CD4-positive, alpha-beta T cell treated with Interleukin-2 at 100 ng/mL for 4 hours (primary cell): ENCODE measurements at places on chromosomes 1 and 21.

DNA sequence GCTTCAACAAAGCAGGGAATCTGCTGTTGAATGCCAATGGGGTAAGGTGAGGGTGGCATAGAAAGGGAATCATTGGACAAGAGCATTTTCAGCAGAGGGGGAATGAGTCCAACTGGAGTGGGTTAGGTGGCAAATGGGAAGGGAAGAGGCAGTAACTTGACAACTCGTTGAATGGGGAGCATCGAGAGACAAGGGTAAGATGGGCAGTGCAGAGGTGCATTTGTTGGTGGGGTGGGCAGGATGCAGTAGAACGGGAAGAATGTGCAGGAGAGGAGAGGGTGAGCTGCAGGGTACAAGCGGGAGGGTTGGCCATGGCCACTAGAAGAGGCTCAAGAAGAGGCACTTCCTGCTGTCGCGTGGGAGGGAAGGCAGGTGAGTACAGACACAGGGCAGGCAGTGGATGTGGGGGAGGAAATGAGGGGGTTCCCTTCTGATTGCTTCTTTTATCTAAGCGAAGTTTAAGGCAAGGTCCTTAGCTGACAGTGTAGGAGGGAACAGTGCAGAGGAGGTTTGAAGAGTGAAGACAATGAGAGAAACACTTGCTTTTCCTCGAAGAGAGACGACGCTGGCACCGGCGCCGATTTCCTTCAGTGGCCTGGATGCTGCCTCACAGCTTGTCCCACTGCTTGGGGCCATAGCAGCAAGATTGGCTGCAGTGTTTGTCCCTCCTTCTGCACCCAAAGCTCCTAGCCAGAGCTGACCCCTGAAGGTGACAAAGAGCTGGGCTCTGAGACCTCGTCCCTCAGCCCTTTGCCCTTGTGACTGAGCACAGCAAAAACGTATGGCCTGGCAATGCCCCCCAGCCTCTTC, 3.2 kb upstream of the IKBKE start:
- no peak for DNase-seq

DNA sequence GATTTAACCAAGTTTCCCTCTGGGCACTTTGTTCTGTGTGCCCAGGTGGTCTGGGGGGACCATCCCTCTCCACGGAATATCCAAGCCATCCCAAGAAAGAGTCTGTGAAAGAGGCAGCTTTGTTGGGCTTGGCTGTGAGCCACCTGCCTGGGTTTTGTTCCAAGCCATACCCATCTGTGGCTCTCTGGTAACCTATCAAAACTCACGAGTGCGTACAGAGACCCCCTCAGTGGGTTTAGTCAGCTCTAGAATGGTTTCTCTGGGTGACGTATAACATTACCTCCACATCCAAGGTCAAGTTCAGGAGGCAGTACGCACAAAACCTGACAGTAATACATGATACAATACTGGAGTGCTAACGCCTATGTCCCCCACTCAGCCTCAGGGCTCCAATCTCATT, 54.2 kb downstream of the DNTTIP2 start:
- DNase-seq = no peak

DNA sequence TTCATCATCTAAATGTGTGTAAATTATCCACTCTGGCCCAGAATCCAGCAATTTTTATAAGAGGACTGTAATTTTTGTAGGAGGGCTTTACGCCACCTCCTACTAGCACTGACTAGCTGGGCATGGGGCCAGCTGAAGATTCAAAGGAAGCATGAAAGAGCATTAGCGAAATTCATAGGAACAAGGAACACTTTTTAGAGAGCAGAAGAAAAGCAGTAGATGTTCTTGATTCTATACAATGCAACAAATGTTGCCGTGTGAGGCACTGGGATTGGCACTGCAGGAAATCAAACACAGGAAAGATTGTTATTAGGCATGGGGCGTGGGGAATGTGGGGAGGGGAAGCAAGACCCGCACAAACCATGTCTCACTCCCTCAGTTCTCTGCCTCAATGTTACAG, 58.4 kb upstream of the PARP1 start:
- no peak for DNase-seq

DNA sequence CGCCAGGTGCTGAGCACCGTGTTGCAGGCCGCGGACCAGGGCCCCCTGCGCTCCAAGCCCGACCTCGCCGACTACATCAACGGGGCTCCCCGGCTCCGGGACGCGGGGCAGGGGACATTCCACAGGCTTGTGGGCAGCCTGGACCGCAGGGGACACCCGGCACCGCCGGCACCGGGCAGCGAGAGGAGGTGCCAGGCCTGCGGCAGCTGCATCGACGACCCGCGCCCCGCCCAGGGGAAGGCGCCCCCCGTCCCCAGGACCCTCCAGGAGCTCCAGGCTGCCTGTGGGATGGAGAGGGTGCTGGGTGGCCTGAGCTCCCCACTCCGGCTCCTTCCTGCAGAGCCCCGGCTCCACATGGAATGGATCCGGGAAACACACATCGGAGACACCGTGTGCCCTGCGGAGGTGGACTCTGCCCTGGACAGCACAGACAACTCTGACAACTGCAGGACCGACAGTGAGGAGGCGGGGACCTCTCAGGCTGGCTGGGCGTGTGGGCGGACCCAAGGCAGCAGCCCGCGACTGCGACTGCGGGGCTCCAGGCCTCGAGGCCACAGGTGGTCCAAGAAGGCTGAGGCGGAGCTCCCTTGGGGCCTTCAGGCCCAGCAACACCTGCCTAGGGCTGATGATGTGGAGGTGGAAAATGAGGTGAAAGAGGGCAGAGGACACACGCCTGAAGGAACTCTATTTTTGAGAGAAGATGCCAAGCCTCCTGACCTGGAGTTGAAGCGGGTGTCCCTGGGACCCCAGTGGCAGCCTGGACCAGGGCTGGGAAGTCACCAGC, 22.8 kb downstream of the KIAA1614 start:
- DNase-seq = no peak

GRCh38 chr1:204045430-204045829, 27.5 kb upstream of the SOX13 start:
- no peak for DNase-seq

DNA sequence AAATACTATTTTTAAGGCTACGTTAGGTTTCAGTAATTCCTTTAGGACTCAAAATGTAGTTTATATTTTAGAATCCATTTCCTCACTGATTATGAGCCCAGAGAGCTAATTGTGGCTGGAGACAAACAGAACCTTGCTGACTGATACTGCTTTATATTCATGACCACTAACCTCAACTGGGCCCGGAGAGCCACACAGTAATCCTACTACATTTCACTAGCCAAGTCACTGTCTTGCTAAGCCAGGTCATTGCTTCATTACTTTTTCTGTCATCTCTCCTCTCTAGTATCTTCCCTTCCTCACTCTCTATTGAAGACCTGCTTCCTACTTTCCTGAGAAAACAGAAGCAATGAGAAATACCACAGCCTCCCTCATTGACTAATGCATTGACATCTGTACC, 24.7 kb downstream of the IL23R start:
- no peak for DNase-seq

DNA sequence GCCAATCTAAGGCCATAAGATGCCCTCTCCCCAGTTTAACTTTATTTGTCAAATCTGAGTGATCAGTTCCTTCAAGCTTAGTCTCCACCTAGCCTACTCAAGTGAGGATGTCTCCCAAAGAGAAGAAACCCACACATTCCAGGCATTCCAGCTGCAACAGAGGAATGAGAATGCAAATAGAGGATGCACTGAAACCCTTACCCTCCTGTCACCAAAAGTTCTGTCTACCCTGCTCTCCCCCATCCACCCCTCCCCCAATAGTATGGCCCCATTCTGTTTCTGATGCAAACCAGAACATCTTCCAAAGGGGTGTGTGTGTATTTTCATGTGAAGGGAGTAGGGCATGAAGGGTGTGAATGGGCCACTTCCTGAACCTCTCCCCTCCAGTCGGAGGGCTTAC, 3.0 kb downstream of the DUSP23 start:
- no peak for DNase-seq

GRCh38 chr1:227779685-227780084, 35.8 kb upstream of the PRSS38 start:
- DNase-seq = no peak

- no peak for DNase-seq
Measured at GRCh38 chr1:93805027-93805610, 73.9 kb downstream of the DNTTIP2 start.

GRCh38 chr1:2961081-2961480, 60.2 kb upstream of the ACTRT2 start:
- DNase-seq = no peak

- DNase-seq = no peak
Measured at GRCh38 chr21:25732091-25732760, 2.5 kb downstream of the ATP5PF start.

DNA sequence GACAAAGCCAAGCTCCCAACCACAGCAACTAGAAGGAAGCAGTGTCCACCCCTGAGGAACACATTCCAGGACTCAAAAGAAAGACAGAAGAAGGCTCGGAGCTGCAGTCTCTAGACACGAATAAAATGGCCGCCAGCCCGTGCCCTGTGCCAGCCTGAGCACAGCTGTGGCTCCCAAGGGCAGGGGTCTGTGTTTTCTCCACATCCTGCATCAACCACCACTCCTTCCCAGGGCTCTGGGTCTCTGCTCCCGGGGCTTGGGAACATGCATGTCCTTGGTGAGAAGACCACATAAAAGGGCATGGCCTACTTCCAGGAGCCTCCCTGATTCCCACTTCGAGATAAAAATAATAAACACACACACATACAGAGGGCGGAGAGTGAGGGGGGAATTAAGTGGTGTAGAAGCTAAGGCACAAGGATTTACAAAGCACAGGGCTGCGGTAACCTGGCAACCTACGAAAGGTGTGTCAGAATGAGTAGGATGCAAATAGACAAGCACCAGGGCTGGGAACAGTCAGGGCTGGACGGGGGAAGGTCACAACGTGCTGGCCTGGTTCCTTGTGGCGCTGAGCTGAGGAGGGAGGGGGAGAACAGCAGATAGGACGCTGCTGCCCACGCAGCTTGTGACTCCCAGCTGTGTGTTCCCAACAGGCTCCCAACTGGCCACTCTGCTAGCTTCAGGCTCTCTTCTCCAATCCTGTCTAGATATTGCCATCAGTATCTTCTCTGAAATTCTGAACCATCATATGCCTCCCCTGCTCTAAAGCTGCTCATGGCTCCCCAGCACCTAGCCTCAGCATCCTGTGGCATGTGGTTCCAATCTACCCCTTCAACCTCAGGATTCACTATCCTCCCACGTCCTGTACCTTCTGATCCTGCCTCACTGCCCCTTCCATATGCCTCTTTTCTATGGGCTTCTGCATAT, 72.5 kb downstream of the CD34 start:
- DNase-seq = no peak
